ENCODE measurements at places on chromosomes 7 and 10. TPM values are rescaled to one million over a fixed set of nuclear protein-coding genes. Genes with fewer than 3 reads are reported as not detected.

DNA sequence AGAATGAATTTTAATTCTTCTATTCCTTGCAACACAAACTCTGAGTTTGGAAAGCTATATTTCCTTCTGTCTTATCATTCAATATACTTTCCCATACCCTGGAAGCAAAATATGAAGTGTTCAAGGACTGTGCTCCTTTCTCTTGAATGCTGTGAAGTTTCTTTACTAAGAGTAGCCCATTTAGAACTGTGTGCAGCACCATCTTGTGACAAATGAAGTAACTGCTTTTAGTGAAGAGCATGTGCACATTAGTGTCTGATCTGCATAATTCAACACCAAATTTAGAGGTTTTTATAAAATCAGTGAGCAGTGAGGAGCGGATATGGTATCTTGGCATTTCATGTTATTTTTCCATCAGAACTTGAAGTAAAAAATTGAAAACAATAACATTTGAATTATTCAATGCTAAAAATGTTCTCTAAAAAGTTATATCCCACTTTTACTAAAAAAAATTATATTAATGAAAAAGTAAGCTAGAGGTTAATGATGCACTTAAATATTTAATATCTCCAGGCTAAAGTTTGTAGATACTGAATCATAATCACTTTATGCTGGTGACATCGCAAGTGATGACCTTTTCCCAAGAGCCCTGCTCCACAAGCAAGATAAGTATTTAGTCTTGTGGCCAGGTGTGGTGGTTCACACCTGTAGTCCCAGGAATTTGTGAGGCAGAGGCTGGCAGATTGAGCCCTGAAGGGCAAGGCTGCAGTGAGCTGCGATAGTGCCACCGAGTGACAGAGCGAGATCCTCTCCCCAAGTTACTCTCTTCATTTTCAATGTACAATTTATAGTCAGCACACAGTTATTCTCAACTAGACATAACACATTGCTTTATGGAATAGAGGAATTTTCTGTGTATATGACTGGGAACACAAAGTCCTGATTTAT lies 108.8 kb upstream of the PCLO start:
- no peak for DNase-seq

GRCh38 chr7:141695803-141696289 lies 6.1 kb downstream of the DENND11 start:
- DNase-seq, result peak; percentile 77

GRCh38 chr10:75838486-75838885 lies 407.1 kb downstream of the LRMDA start:
- DNase-seq, result no peak

DNA sequence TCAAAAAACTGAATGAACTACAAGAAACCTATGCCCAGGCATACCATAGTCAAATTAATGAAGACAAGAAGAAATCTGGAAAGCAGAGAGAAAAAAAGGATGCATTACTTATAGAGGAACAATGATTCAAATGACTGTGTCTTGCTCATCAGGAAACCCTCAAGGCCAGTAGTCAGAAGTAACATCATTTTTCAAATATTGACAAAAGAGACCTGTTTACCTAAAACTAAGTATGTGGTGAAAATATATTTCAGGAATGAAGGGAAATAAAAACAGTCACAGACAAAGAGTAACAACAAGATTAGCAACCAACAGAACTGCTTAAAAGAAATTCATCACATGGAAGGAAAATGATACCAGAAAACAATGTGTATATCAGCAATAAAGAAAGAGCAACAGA lies 128.4 kb downstream of the ALOX5 start:
- no peak for DNase-seq

DNA sequence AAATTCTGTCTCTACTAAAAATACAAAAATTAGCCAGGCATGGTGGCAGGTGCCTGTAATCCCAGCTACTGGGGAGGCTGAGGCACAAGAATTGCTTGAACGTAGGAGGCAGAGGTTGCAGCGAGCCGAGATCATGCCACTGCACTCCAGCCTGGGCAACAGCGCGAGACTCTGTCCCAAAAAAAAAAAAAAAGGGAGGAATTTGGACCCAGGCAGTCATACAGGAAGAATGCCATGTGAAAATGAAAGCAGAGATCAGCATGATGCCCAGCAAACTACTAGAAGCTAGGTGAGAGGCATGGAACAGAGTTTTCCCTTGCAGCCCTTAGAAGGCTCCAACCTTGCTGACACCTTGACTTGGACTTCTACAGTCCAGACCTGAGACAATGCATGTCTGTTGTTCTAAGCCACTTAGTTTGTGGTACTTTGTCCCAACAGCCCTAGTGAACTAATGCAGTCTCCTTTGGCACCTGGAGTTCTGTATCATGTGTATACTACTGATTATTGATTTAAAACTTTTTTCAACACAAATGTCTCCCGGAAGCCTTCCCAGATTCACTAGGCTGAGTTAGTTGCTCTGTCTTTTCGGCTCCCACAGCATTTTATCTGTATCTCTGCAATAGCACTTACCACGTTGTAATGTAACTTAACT lies 10.2 kb upstream of the BAG3 start:
- DNase-seq, result no peak

DNA sequence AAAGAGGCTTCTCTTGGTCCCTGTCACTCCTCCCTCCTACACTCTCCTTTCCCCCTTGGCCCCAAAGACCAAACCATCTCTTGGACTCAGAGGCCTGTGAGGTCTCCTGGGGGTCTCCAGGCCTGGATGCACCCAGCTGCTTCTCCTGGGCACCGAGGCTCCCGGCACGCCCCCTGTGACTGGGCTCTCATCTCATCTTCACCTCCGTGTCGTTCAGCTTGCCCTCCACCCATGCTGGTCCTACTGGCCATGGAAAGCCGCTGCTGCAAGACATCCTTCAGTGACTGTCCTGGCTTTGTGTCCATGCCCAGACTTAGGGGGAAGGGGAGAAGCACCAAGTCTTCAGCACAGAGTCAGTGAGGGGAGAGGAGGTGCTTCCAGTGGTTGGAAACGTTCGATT lies 141.4 kb upstream of the RET start:
- DNase-seq, result no peak

DNA sequence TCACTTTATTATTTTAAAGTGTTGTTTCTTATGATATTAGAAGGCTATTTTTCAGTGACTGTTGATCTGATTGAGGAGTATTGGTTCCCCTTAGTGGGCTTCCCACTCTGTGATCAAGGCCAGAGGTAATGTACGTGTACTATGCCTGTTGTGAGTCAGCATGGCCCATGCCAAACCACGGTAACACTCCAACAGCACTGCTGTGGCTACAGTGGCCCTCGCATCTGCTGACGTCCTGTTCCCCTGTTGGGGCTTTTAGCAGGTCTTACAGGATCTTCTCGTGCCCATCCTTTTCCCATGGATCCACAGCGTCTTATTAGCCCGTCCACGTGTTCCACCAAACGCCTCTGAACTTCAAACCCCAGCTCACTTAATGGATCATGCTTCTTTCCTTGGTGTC lies 964.6 kb upstream of the CELF2 start:
- DNase-seq, result no peak

GRCh38 chr7:149826344-149827088 lies 11.7 kb upstream of the ZNF862 start:
- no peak for DNase-seq

DNA sequence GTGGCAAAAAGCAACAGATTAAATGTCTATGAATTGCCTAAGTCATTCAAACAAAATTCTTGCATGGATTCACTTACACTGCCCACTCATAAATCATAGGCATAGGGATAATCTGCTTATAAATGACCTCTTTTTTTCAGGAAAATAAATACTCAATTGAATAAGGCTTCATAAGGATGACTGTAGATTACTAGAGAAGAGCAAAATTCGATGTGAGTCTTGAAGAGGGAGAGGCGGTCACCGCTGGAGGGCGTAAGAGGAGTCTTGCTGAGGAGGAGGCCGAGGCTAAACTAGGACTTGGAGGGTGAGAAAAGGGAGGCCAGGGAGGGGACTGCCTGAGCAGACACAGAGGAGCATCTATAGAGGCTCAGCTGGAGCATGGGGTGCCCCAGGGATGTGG lies 135.4 kb upstream of the RSU1 start:
- no peak for DNase-seq

GRCh38 chr10:48251525-48252353 lies 22.8 kb downstream of the FRMPD2 start:
- DNase-seq, result peak; percentile 48

GRCh38 chr7:143222782-143223181 lies 945 bp downstream of the TAS2R40 start:
- no peak for DNase-seq

DNA sequence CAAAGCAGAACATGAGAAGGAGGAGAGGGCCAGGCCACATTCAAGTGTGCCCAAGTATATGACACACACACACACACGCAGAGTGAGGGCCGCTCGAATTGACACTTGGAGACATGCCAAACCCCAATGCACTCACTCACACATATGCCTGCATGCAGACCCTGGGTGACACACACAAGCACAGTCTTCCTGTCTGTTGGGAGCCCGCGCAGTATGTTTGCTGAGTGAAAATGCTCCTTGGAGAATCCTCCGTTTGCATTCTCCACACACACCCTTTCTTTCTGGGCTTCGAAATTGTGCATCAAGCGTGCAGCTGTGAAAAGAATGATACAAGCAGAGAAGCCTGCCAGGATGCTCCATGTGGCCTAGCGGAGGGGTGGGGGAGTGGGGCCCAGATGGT lies 120.9 kb downstream of the PLXNA4 start:
- DNase-seq, result no peak

DNA sequence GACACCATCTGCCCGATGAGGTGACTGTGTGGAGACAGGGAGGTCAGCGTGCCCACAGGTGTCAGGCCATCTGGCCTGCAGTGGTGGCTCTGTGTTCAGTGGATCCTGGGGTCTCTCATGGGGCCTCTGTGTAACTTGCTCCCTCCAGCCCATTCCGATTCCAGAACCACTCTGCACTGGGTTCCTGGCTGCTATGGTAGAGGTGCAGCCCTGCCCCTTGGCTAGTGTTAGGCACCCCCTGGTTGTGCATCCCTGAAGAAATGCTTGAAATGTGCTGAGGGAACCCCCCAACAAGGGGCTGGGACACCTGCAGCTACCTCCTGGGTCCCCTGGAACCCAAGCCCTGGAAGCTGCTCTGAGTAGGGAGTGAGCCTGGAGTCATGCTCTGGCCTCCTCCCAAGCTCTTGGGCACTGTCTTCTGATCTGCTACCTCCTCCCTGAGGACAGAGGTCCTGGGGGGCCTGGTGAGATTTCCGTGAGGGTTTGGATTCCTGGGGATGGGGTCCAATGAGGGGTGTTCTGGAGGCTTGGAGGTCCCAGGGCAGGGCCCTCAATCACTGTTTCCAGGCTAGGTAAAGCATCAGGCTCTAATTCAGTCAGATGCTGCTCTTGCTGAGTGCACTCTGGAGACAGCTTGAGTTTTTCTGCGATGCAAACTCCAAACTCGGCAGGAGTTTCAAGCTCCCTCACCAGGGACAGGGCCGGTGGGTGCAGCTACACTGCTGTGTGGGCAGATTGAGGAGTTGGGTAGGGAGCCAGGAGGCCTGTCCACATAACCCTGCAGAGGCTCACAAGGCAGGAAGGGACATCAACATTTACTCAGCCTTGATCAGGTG lies 27.7 kb downstream of the RAMP3 start:
- no peak for DNase-seq

DNA sequence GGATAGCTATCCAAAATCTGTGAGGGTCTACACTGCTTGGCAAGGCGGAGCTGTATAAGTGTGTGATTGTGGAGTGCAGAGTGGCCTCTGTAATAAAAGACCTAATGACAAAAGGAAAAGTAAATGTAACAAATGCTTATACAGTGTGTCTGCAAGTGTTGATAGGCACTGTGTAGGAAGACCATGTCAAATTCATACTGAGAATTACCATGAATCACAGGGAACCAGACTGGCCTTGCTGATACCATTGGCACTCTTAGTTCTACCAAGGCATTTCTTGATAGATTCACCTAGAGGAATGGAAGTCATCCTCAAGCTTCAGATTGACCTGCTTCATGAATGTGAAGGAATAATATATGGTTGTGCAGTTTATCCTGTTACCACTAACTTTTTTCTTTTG lies 58.8 kb downstream of the CYCS start:
- no peak for DNase-seq

- DNase-seq, result no peak
Measured at GRCh38 chr7:47378728-47379395, 203.0 kb downstream of the TNS3 start.

DNA sequence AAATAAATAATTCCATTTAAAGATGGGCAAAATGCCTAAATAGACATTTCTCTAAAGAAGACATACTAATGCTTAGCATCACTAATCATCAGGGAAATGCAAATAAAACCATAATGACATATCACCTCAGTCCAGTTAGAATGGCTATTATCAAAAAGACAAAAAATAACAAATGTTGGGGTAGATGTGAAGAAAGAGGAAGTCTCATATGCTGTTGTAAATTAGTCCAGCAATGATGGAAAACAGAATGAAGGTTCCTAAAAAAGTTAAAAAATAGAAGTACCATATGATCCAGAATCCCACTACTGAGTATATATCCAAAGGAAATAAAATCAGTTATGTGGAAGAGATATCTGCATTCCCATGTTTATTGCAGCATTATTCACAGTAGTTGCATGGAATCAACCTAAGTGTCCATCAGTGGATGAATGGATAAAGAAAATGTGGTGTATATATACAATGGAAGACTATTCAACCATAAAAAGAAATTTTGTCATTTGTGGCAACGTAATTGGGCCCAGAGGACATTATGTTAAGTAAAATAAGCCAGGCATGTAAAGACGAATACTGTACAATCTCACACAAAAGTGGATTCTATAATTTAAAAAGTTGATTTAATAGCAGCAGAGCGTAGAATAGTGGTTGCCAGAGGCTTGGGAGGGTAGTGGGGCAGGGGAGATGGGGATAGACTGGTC lies 52.0 kb downstream of the TCAF1 start:
- no peak for DNase-seq

DNA sequence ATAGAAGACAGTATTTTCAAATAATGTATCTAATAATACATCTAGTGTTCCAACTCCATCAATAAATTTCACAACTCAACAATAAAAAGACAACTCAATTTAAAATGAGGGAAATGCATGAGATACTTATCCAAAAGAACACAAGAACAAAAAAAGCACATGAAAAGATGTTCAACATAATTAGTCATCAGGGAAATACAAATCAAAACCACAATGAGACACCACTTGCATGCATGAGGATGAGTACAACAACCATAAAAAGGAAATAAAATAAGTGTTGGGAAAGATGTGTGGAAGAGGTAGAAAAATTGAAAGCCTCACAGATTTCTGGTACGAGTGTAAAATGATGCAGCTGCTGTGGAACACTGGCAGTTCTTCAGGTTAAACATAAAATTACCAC lies 111.6 kb upstream of the PTPRZ1 start:
- no peak for DNase-seq

Gene KCNH2
- 2.0 TPM for total RNA-seq

Gene CCDC172
- not detected for total RNA-seq

Gene OPN4
- not detected for total RNA-seq

Gene NODAL
- not detected for total RNA-seq

Gene ANK3
- total RNA-seq, result 18.6 TPM

Gene CFAP70
- total RNA-seq, result 1.3 TPM

Gene PRPS1L1
- not detected for total RNA-seq

Gene SFR1
- total RNA-seq, result 3.3 TPM

Gene POU6F2
- total RNA-seq, result 2.5 TPM

Gene PTN
- 0.47 TPM for total RNA-seq
